Stimulated activated CD4-positive, alpha-beta T cell treated with anti-CD3 and anti-CD28 coated beads, Interleukin-1b, Interleukin-23, amount 100 ng/mL, for 24 hours (primary cell): ENCODE measurements at places on chromosomes 1 and 21.

DNA sequence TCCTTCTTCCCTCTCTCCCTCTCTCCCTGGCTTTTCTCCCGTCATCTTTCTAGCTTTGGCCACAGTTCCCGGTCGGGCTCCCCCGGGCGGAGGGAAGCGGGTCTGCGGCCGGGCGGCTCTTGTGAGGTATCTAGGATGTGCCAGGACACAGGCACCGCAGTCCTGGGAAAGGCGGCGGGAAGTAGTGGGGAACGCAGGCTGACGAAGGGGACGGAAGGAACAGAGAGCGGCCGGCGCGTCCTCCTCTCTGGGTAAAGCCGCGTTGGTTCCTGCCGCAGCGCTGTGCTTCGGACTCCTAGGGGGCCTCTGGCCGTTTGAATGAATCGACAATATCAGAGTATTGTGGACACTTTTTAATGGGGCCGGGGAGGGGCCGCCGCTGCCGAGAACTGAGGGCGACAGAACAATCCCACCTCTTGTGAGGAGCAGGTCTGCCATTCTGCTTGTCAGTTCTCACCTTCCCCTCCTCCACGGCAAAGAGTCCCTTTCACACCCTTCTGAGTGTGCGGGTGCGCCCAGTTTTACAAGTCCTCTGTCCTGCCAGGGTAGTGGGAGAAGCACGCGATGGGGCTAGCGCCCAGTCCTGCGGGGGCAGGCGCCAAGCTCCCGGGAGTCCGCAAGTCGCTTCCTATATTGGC is 1.2 kb upstream of the LHX9 start:
- no peak for DNase-seq

GRCh38 chr1:70361727-70362398 is 7.3 kb upstream of the ANKRD13C start:
- no peak for DNase-seq

- DNase-seq = no peak
Measured at GRCh38 chr21:46005481-46005881, 23.9 kb downstream of the COL6A1 start.

DNA sequence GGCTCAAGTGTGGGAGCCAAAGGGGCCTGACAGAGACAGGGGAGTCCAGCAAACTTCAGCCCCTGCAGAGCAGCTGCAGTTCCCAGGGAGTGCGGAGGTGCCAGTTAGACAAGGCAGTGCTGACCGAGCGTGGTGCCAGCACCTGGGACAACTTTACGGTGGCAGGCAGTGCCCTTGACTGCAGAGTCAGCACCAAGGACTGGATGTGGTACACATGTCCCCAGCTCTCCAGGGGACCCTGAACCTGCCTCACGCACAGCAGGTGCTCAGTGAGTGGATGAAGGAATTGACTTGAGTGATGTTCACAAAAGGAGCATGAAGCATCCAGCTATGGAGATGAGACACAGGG is 296.5 kb downstream of the SIPA1L2 start:
- DNase-seq = no peak

- no peak for DNase-seq
Measured at GRCh38 chr1:51661081-51661518, 44.2 kb downstream of the OSBPL9 start.

DNA sequence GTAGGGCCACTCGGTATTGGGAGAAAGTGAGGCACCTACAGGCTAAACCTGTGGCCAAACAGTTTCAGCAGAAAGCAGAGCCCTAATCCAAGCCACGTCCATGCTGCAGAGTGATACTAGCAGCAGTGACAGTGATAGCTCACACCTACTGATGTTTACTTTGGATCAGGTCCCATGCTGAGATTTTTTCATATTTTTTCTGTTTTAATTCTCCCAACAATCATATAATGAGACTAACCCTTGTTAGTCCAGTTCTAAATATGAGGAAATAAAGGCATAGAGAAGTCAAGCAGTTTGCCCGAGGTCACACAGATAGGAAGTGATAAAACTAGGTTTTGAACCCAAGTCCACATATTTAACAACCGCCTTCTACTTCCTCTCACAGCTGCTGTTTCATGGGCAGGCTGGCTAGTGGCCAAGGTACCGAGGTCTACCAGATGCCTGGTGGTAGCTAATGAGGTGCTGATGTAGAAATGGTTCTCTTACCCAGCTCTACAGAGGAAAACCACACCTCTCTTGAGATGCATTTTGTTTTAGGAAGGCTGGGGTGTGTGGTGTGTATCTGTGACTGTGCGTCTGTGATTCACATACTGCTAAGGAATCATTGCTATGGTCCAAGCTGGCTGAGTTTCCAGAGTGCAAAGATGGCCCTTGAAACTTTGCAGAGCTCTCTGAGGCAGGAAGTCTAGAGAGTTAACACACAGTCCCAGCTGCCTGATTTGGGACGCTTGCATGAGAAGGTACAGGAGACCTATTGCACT is 80.3 kb upstream of the ARTN start:
- DNase-seq = no peak

- DNase-seq = no peak
Measured at GRCh38 chr1:60145771-60146170, 72.2 kb upstream of the C1orf87 start.
